ENCODE measurements at places on chromosomes 1 and 21.
A peak's percentile ranks its signal among the peaks of the same experiment; 100 is the strongest.

DNA sequence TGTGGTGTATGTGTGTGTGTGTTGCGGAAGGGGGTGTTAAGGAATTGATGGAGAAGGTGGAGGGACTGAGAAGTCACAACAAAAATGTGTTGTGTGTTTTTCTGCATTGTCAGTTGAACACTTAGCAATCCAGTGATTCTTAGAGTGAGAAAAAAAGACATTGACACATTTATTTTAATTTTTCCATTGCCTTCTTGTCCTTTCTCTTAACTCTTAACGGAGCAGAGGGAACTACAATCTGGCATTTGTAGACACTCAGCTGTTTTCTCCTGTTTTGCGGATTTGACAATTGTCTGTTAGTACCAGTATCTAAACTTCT lies 725 bp downstream of the C1orf53 start:
- DNase-seq = no peak

GRCh38 chr1:235430991-235431390 lies 63.8 kb downstream of the TBCE start:
- DNase-seq = peak; percentile 26

GRCh38 chr1:82697965-82698364 lies 897.2 kb downstream of the ADGRL2 start:
- no peak for DNase-seq

GRCh38 chr1:4584449-4584848 lies 70.0 kb upstream of the AJAP1 start:
- no peak for DNase-seq
